T-helper 17 cell (primary cell): ENCODE measurements at places on chromosomes 2 and 18.

GRCh38 chr2:151999053-151999452, 99.8 kb downstream of the CACNB4 start:
- peak; percentile 20 for DNase-seq

DNA sequence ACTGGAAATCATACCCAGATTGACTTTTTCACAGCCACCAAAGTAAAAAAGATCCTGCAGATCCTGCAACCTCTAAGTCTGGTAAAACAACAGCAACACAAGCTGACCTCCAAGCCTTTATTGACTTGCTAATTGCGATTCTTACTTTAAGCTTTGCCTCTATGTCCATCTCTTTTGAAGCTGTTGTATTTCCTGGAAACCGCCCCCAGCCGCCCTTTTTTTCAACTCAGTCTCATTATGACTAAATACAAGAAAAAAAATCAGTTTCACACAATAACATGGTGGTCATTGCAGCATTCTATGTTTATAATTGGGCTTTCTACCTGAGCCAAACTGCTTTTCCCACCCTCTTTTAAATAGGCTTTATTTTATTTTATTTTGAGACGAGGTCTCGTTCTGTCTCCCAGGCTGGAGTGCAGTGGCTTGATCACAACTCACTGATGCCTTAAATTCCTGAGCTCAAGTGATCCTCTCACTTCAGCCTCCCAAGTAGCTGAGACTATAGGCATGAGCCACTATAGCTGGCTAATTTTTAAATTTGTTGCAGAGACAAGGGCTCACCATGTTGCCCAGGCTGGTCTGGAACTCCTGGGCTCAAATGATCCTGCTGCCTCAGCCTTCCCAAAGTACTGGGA, 76.2 kb downstream of the MOGAT1 start:
- no peak for DNase-seq

DNA sequence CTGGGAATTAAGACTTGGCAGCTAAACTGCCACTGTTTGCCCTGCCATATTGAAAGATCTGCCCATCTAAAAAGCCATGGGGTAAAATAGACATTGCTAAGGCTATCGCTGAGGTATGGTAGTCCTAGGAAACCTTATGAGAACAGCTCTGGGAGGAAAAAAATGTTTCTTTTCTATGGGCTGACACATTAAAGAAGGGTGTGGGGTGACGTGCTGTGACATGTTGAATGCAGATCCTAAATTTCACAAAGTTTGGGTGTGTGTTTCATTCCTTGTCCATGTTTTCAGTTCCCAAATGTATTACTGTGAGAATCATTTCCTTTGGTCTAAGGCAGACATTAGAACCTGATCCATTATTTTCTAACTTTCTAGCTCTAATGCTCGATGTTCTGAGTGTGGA, 766.4 kb downstream of the BCL11A start:
- DNase-seq, result no peak

DNA sequence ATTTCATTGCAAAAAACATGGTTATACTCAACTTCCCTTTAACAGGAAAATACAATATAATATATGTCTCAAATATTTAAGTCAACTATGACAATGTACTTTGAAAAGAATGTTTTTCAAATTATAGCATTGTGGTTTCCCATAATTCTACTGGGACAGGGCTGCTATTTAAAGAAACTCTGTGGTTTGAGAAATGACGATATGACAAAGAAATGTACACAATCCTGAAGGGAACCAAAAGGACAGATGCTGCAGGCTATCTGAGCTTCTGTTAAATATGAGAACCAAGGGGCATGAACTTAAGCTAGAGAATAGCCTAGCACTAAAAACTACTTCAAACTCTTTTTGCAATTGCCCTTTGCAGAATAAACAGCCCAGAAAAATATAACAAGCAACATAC, 415.9 kb downstream of the GRB14 start:
- no peak for DNase-seq

- DNase-seq, result no peak
These were observed 17.7 kb upstream of the SLC39A10 start for GRCh38 chr2:195639238-195639858.

DNA sequence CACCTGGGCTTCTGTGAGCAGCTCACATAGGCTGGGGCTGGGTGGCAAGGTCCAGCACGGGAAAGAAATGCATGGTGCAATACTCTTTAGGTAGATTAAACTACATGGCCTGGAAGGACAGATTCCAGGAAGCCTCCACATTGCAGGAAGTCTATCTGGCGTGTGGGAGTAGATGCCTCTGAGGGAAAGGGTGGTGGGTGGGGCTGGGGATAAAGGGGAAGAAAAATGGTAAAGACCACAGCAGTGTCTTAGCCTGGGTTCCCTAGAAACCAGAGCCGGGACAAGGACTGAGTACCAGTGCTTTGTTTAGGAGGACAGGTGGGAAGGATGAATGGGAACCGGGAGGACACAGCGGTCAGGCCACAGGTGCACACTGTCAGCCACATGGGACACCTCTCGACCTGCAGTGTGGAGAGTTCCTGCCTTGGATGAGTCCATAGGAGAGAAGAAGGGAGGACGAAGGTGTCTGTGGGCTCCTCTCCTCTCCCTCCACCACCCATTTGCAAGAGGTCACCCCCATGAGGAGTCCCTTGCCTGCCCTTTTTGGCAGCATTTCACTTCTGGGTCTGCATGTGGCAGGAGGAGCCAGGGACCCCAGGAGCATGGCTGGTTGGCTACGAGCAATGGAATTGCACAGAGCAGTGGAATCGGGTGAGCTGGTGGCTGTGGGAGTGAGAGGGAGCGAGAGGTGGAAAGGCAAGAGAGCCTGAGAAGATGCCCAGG, 91.5 kb upstream of the HS6ST1 start:
- DNase-seq, result no peak

GRCh38 chr18:64720781-64721464, 572.0 kb upstream of the LINC00305 start:
- no peak for DNase-seq

GRCh38 chr2:128406736-128407554, 88.3 kb upstream of the HS6ST1 start:
- DNase-seq, result no peak

- no peak for DNase-seq
These were observed 69.8 kb downstream of the ANKRD12 start for GRCh38 chr18:9206421-9206820.

GRCh38 chr18:46332921-46333341, 228.7 kb downstream of the HAUS1 start:
- no peak for DNase-seq
